Muscle of arm (tissue), 14 donors: ENCODE measurements at places on chromosomes 16 and 17.
A peak's percentile ranks its signal among the peaks of the same experiment; 100 is the strongest.

GRCh38 chr16:88695753-88696152, 9.4 kb upstream of the SNAI3 start:
- no peak for DNase-seq

DNA sequence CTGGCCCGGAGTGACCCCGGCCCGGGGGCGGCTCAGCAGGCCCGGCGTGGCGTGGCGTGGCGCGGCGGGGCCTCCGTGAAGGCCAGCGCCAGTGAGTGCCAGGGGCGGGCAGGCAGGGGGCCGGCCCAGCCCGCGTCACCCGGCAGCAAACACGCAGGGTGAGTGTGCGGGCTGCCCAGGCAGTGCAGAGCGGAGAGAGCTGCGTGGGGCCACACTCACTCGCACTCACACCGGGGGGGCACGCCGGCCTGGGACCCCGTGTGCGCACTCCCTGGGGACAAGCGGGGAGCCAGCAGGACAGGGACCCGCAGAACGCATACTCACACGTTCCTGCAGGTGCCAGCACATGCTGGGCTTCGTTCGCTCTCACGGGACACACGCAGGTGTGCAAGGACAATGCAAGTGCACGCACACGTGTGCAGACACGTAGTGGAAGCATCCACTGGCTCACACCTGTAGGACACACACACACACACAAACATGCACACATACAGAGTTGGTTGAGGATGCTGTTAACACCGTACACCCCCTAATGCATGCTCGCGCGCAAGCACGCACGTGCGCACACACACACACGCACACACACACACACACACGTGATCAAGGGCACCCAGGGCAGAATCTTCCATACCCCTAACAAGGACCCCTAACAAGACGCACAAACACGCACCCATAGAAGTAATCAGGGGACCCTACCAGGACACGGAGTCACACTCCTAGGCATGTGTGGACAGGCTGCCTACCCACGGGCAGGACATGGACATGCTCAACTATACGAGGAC, 7.7 kb downstream of the USP6 start:
- DNase-seq = no peak

GRCh38 chr17:79349506-79350400, 261.1 kb downstream of the RBFOX3 start:
- no peak for DNase-seq

DNA sequence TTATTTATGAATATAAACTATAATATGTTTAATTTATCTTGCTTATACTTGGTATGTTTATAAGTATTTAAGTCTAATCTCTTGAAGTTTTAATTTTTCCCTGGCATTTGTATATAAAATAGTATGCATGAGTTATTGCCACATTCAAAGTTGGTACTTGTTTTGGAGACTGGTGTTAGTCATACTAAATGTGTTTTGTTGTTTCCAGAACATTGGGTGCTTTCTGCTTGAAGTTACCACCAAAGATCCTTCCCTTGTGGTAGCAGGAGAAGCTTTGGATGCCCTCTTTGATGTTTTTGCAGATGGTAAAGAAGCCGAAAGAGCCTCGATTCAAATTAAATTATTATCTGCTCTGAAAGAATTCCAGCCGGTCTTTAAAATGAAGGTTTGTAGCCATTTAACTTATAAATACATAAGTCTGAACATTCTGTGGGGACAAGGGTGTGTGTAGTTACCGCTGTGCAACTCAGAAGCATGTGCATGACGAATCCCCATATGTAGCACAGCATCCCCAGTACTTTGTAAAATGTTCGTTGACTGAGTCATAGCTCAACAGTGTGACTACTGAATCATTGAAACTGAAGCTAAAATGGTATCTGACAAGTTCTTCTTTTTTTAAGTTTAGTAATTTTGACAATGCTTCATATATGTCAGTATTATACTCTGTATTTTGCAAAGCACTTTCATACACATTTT, 36.4 kb downstream of the HEATR3 start:
- DNase-seq = no peak

DNA sequence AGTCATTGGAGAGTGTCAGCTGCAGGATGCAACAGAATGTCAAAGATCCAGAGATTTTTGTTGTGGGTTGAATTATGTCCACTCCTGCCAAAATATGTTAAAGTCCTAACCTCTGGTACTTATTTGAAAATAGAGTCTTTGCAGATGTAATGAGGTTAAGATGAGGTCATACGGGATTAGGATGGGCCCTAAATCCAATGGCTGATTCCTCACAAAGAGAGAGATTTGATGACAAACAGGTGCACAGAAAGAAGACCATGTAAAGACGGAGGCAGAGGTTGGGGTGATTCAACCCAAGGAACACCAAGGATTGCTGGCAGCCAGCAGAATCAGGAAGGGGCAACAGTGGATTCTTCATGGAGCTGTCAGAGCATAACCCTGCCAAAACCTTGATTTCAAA, 34.5 kb upstream of the USP22 start:
- DNase-seq = no peak

DNA sequence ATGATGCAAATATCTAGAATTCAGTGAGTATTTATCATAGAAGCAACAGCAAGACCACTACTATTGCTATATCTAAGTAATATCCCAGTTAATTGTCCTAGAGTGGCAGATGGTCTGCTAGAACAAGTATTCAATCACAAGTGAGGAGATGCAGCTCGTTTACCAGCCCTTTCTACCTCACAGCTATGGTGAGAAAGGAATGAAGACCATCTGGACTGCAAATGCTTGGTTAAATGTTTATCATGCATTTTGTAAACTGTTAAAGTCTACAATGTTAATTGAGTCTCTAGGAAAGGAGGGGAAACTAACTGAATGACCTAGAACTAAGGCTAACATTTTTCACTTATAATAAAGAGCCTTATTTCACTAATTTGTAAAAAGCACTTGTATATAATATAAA, 52.5 kb downstream of the CNOT1 start:
- no peak for DNase-seq

- DNase-seq = no peak
Observed at GRCh38 chr17:19686400-19687090, 29.8 kb downstream of the SLC47A2 start.

GRCh38 chr17:31398381-31399311, 7.2 kb downstream of the RAB11FIP4 start:
- DNase-seq = no peak

- DNase-seq = no peak
Observed at GRCh38 chr16:17291289-17291688, 179.5 kb downstream of the XYLT1 start.

DNA sequence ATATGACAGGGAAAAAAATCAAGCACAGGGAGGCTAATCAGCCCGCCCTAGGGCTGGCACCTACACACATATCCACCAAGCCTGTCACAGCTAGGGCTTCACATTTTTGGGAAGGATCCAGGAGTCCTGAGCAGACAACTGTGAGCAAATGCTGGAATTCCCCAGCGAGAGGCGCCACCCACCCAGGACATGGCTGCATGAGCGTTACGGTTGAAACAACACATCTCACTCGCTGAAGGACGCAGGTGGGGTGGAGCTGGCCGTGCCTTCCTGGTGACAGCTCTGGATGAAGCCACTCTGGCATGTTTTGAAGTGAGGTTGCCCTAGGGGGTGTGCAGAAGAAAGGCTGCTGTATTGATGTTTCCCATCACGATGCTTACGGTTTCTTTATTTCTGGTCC, 315.1 kb upstream of the EEF2KMT start:
- no peak for DNase-seq

GRCh38 chr16:188674-189073, 8.4 kb downstream of the HBQ1 start:
- no peak for DNase-seq

- no peak for DNase-seq
Observed at GRCh38 chr16:78375055-78375679, 275.7 kb downstream of the WWOX start.

DNA sequence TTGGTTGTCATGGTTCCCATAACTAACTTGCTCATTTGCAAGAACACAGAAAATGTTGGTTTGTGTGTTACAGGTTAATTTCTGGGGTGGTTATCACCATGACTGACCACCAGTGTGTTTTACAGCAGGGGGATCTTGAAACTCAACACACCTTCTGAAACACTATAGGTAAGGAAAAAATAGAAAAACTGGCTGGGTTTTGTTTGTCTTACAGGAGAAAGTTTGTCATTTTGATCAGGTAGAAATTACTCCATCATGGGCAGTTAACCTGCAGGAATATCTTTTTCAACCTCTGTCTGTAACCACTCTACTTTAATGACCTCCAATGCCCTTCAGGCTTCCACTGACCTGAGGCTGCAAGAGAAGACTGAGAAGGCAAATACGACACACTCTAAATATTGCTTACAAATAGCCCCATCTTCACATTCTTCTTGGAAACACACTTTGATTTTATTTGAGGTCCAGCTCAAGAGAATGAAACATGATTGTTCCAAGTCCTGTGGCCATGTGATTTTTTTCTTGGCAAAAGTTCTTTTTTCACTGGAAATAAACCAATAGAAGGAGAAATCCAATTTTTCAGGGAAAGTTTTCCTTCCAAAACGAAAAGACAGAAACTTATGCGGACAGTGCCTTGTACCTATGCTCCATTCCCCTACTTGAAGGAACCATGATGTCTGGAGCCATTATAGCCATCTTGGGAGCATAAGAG, 428.7 kb upstream of the SALL1 start:
- peak; percentile 73 for DNase-seq

GRCh38 chr17:44999433-44999832, 31.3 kb upstream of the C1QL1 start:
- DNase-seq = no peak

GRCh38 chr17:38350035-38350434, 1.6 kb upstream of the SOCS7 start:
- DNase-seq = no peak

DNA sequence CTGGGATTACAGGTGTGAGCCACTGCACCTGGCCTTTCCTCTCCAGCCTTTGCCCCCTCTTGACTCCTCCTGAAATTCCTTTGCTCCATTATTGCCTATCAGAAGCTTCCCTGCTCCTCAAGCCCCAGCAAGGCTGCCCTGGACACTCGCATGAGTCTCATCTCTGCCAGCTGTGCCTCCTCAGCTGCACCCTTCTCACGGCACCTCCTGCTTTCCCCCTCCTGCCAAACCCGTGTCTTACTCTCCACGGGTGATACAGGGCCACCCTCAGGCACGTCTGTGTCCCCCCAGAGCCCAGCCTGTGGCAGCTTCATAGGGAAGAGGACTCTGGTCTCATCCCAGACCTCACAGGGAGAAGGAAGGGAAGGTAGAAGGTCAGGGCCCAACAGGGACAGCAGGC, 15.4 kb downstream of the G6PC3 start:
- DNase-seq = no peak

GRCh38 chr17:5248821-5249479, 14.3 kb upstream of the SCIMP start:
- DNase-seq = no peak

DNA sequence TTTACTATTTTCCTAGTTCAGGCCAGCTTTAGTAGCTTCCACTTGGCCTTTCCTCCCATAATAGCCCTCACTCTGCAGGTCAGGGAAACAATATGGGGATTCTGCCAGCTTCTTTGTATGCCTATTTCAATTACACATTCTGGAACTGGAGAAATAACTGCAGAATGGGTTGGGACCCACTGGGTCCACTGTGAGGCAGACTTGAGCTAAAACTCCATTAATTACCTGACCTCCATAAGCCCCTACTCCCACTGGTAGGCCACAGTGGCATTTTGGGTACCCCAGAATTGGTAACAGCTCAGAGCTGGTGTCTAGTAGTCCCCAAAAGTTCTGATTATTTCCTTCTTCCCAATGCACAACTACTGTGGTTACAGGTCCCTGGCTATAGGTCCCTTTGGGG, 16.7 kb upstream of the TENT4B start:
- DNase-seq = no peak

DNA sequence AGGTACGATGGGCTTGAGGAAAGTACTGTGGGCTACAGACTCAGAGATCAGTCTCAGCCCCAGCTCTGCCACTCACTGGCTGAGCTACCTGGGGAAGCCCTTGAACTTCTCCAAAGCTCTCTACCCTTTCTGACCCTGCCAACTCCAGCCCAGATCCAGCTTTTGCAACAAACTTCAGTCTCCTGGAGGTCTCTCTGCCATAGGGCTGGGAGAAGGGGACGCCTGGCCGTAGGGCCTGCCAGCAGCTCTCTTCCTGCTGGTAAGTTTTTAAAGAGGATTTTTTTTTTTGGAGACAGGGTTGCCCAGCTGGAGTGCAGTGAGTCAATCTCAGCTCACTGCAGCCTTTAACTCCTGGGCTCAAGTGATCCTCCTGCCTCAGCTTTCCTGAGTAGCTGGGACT, 11.5 kb downstream of the INPP5K start:
- no peak for DNase-seq

GRCh38 chr17:40903129-40903847, 18.2 kb upstream of the KRT20 start:
- DNase-seq = no peak

GRCh38 chr17:63317166-63317840, 128.8 kb downstream of the CYB561 start:
- DNase-seq = peak; percentile 15

DNA sequence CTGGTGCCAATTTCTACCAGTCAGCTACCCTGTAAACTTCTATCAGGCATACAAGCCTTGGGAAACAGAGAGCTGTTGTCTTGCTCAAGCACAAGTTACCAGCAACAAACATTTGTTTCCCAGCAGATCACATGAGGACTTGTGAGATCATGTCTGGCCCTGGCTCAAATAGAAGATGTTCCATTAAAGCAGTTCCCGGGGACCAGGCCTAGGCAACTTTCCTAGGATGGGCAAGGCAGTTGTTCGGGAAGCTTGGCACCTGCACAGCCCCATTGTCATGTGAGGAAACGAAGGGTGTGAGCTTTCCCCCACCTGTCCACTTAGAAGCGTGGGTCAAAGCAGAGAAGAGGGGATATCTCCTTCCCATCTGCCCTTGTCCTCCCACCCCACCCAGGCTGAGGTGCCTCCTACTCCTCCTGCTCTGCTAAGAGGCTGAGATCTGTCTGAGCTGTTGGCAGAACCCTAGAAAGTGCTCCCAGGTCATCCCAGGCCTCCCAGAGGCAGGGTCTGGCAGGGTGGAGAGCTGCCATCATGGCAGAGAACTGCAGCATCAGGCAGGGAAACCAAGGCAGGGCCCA, 11.2 kb upstream of the SLC47A2 start:
- peak; percentile 86 for DNase-seq

GRCh38 chr17:4818276-4818675, 11.3 kb downstream of the PLD2 start:
- DNase-seq = no peak

GRCh38 chr17:40100669-40101366, 429 bp upstream of the NR1D1 start:
- peak; percentile 91 for DNase-seq
